ENCODE measurements at places on chromosomes 11 and 22.
A peak's percentile ranks its signal among the peaks of the same experiment; 100 is the strongest.

DNA sequence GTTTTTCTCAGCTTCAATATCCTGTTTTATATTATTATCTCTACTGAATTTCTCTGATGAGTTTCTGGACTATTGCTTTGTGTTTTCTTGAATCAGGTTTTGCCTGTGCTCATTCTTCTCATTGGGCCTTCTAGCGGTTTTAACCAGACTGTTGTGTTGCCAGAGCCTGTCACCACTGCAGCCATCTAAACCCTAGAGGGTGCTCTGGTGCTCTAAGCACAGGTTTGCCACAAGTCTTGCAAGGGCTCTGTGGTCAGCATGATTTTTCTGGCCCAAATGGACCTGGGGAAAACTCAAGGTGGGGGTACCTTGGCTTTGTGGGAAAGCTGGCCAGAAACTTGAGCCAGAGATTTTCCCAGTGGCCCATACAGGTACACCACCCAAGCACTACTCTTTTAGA, 52.4 kb upstream of the TYR start:
- no peak for DNase-seq

DNA sequence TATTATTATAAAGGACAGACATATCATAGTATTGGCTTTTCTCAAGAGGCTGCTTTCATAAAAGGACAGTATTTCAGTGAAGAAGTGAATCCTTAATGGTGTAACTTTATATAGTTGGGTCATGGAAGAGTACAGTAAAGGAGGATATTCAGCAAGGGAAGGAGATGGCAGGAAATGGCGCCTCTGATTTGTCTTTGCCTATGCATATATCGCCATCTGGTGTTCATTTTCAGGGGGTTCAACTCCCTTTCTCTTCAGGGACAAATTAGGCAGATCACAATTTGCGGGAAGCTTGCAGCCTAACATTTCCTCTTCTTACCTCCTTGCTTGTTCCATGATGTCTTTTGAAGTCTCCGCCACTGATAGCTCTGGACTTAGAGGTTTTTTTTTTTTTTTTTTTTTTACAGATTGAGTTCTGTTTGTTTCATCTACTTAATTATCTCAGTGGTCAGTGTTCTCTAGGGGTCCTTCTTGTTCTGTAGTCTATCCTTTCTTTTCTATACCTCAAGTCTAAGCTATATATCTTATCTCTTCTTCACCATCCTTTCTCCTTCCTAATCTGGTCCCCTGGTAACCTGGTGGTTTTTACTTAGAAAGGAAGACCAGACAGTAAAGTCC, 21.8 kb upstream of the RRM1 start:
- DNase-seq = peak; percentile 34

DNA sequence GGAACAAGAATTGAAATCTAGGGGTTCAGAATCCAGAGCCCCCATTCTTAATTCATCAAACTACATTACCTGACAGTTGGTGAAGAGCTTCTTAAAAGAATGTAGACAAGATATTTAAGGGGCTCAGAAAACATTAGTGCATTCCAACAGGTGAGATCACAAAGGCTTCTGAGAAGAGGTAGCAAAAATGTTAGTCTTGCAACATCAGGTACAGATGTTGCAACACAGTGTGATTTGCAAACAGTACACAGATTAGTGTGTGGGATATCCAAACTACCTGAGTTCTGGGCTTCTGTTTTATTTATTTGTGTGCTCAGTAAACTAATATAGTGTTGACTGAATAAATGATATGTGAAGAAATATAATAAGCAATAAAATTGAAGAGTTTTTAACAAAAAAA, 11.8 kb downstream of the CASP4 start:
- no peak for DNase-seq

- peak; percentile 60 for DNase-seq
Measured at GRCh38 chr11:118436639-118437207, 431 bp downstream of the KMT2A start.

- DNase-seq = no peak
Measured at GRCh38 chr11:123694551-123694950, 40.1 kb upstream of the SCN3B start.

- no peak for DNase-seq
Measured at GRCh38 chr11:18834754-18835466, 43.3 kb upstream of the PTPN5 start.

GRCh38 chr11:2382129-2382517, 5.0 kb downstream of the CD81 start:
- DNase-seq = no peak

GRCh38 chr22:44448271-44448830, 49.7 kb downstream of the RTL6 start:
- no peak for DNase-seq

DNA sequence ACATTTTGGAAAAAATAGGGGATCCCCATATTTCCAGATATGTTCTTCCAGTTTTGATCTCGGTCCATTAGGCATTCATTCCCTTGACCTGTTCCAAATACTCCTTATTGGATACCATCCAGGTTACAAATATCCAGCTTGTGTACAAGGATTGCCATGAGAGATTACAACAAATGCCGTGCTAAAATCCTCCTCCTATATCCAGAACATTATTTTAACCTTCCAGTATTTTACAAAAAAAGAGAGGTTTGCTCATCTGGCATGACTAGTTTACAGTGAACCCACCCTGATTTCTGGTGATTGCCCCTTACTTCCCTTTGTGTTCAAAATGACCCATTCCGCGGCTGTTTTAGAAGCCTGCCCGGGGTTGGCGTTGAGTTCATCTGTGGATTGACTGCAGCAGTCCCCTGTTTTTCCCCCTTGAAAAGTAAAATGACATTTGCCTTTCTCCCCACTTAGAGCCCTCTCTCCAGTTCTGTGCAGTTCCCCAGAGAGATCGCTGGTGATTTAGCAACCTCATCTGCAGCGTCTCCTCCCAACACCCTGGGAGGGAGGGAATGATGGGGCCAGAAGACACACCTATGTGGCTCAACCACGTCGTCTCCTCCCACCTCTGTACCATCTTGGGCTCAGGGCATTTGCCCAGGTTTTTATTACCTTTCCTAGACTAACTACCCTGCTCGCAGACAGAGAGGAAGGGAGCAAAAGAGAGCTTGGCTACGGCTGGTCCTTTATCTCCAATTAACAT, 73.6 kb downstream of the DSCAML1 start:
- no peak for DNase-seq

- DNase-seq = no peak
Measured at GRCh38 chr11:114317787-114318137, 21.6 kb downstream of the NNMT start.

GRCh38 chr11:92765965-92766371, 203.5 kb upstream of the MTNR1B start:
- no peak for DNase-seq

GRCh38 chr11:119236891-119237290, 30.8 kb downstream of the CBL start:
- no peak for DNase-seq

Data from activated naive CD4-positive, alpha-beta T cell treated with Interleukin-2 at 50 U/mL for 16 hours (primary cell).